NCI-H510A treated with DMSO at 0.1 percent for 48 hours (cell line): ENCODE measurements at places on chromosomes 3 and 15.

GRCh38 chr3:108818404-108818803 lies 4.2 kb upstream of the TRAT1 start:
- DNase-seq = peak; percentile 15

DNA sequence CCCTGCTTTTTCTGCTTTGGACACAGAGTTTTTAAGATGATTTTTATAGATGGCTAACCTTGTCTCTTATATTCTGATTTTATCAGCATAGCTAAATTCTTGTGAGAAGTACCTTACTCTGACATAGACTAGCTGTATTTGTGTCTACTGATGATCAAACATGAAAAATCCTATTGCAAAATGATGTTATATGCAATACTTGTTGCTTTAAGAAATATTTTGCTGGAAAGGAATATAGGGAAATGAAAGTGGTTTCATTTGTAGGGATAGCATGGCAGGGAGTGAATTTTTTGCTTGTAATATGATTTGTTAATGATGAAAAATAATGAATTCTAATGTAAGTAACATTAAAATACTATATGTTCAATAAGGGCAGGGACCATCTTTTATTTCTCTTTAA lies 35.9 kb downstream of the CFAP91 start:
- no peak for DNase-seq

DNA sequence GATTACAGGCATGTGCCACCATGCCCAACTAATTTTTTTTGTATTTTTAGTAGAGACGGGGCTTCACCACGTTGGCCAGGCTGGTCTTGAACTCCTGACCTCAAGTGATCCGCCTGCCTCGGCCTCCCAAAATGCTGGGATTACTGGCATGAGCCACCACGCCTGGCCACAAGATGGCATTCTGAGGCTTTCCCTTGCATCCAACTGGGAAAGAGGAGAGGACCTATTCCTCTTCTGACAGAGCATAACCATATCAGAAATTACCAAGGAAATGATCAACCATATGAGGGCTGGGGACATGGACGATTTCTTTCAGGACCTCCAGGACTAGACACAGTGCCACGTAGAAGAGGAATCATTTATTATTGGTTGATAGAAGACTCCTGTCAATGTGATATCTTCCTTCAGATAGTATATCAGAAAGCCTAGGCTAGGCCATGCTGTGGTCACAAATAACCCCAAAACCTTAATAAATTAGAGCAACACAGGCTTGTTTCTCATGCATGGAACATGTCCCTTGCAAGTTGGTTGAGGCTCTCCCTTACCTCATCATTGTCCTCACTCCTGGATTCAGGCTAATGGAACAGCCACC lies 372.3 kb upstream of the IL12A start:
- peak; percentile 6 for DNase-seq

- no peak for DNase-seq
These were observed 25.8 kb downstream of the ALDH1L1 start for GRCh38 chr3:126154391-126155279.

GRCh38 chr3:15964605-15965442 lies 167.0 kb upstream of the ANKRD28 start:
- no peak for DNase-seq

GRCh38 chr3:147538034-147538433 lies 128.9 kb downstream of the ZIC1 start:
- DNase-seq = no peak

- DNase-seq = no peak
These were observed 512.7 kb upstream of the CDIN1 start for GRCh38 chr15:36066757-36067156.

- peak; percentile 15 for DNase-seq
These were observed 305.4 kb upstream of the ROPN1 start for GRCh38 chr3:124297062-124297980.

DNA sequence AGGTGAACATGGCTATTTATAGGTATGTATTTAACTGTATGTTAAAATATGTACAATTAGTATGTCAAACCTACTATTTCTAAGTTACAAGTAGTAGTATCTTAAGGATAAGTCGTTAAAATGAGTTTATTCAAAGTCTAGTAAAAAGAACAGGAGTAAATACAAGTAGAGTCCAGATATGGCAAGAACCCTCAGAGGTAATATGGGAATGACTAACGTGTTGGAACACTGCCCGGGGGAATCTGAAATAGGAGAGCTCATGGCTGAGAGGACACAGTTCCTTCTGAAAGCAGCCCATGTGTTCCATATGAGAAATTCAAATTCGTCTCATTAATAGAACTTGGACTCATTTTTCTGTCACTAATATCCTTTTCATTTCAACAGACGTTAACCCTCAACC lies 158.8 kb downstream of the CLSTN2 start:
- no peak for DNase-seq

DNA sequence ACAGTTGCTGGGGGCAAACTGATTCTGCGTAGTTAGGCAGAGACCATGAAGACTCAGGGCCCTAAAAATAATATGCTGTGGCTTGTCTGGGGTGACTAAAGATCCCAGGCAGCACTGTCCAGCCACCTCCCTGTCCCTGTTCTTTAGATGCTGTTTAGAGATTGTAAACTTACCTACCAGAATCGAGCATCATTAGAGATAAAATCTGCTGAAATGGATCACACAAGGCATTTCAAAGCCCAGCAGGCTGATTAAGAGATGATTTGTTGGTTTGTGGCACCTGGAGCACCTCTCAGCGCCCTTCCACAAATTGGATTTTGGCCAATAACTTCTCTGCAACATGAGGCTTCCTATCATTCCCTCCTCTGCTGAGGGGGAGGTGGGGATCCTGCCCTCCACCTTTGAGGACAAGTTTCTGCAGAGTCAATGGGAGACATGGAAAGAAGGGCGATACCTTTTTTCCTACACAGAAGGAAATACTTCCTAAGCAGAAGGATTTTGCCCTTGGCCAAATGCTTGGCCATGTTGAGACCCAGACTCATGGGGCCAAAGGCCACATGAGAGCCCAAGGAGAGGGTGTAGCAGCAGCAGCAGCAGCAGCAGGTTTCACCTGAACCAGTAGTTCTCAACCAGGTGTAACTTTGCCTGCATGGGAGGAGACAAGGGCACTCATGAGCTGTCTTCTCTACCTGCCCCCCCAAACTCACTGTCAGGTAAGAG lies 37.5 kb downstream of the SEMA5B start:
- DNase-seq = no peak

DNA sequence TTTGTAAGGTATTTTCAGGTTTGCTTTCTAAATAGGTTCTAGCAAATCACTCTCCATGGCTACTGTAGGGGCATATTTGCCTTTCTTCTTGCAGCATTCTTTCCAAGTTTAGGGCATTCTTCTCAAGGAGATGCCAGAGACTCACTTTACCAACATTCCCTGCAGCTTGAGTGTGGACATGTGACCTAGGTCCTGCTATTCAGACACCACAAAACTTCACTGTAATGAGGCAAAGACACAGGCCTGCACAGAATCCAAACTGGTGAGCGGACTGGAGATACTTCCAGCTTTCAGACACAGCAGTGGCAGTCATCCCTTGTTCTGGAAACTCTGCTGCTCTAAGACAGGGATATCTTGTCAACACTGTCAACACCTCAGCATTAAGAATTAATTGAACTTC lies 146.4 kb upstream of the PFN2 start:
- no peak for DNase-seq

- no peak for DNase-seq
These were observed 241.2 kb downstream of the FEZF2 start for GRCh38 chr3:62132027-62132602.

DNA sequence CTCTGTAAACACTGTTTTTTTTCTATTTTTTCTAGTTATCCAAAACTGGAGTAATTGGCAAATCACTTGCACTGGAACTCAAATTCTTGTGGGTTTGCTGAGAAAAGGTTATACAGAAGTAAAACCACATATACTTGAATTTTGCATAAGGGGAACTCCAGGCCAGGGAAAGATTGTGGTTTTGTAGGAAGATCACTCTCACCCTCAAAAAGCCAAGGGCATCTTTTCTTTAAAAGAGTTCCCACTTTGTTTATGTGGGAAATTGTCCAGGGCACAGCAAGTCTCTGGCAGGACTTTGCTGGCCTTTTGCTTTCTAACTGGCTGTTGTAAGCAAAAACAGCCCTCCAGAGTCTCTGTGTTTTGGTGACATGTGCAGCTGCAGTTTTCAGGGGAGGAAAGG lies 340.3 kb upstream of the RBMS3 start:
- no peak for DNase-seq

GRCh38 chr3:153970741-153971347 lies 150.3 kb upstream of the ARHGEF26 start:
- no peak for DNase-seq

DNA sequence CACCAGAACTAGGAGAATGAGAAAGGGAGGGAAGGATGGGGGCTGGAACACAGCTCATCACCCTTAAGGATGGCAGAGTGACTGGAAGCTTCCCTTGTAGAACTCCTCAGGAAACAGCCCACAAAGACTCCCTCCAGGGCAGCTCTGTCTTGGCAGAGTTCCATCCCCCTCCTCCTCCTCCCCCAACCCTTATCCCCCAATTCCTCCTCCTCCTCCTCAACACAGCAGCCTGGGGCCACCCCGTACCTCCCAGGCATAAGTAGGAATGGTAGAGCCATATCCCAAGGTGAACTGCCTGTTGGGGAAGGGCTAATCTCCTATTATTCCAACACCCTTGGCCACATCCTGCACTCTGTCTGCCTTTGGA lies 38.8 kb downstream of the ADCY5 start:
- no peak for DNase-seq

- no peak for DNase-seq
These were observed 730.7 kb upstream of the ALCAM start for GRCh38 chr3:104635872-104636580.
